Sigmoid colon (tissue), 7 donors: ENCODE measurements at places on chromosomes 4 and X. TPM values are rescaled to one million over a fixed set of nuclear protein-coding genes. Genes with fewer than 3 reads are reported as not detected.

The LANCL3 gene
- 5.4 TPM for total RNA-seq

The NLRP2B gene
- 0.28 TPM for total RNA-seq

The MTTP gene
- total RNA-seq = 5.1 TPM

The CT45A2 gene
- total RNA-seq = not detected

The ELOVL6 gene
- total RNA-seq = 1.2 TPM

DNA sequence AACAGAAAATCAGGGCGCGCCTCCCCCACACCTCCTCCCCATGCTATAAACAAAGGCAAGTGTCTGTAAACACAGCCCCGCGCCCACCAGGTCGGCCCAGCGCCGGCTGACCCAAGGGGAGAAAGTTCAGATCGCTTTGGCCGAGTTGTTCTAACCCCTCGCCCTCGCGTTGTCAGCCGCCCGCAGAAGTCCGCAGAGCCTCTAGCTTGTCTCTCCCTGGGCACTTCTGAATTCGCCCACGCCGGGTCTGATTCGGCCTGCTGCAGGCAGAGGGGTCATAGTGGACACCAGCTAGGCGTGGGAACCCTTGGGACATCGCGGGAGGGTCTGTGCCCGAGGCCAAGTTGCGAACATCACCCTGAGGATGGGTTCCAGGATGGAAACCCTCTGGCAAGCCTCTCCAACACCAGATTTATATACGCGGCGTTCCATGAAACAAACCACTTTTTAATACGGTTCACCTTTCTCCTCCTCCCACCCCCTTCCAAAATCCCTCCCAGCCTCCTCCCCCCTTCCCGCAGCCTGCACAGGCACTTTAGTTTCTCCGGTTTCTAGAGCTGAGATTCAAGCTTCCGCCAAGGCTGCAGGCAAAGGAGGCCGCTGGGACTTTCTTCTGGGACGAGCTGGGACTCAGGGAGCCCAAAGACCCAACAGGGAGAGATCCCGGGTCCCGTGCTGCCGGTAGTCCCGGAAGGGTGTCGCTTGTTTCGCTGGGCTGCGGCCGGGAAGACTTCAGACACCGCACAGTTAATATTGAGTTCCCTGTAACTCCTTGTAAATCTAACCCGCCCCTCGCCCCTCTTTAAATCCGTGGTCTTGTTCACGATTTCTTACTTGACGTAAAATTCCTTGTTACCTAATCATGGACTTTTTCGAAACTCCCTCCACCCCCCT, 4.7 kb downstream of the HAND2 start:
- DNase-seq = peak; percentile 80

DNA sequence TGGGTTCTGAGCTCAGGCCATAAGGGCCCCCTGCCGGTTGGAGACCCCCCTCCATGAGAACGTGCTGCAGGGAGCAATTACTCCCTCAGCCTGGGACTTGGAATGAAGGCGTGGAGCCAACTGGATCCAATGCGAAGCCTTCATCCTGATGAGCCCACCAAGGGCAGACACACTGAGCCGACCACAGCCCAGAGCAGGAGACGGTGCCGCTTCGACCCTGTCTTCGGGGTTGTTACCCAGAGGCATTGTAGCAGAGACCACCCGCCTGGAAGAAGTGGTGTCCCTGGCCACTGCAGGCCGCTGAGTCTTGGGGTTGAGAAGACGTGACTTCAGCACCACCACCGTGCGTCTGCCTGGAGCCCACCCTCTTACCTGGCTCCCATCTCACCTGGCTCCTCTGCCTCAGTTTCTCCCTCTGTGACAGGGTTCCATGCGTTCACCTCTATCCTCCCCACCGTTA, 7.0 kb upstream of the NKX1-1 start:
- DNase-seq = peak; percentile 28

DNA sequence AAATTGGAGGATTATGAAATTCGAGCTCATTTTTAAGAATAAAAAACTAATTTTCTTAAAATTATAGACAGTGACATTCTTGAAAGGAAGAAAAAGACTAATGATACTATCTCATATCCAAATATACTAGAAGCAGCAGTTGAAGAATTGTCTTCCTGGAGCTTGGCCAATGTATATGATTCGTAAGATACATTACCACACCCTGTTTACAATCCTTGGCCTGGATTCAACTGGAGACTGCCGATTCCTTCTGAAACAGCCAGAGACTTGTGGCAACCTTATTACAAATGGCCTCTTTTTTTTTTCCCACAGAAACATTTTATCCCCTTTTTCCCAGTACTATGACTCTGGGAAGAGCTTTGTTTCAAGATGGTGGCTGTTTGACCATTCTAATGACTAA, 571.2 kb upstream of the FAT1 start:
- no peak for DNase-seq

- DNase-seq = no peak
These were observed 101.2 kb downstream of the STK32B start for GRCh38 chr4:5152521-5152920.

DNA sequence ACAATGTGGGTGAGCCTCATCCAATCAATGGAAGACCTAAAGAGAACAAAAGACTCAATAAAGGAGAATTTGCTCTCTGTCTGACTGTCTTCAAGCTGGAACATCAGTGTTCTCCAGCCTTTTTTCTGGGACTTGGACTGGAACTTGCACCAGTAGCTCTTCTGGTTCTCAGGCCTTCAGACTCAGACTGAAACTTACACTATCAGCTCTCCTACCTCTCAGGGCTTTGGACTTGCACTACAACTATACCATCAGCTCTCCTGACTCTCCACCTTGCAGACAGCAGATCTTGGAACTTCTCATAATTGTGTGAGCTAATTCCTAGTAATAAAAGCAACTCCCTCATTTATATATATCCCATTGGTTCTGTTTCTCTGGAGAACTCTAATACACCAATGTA, 185.9 kb downstream of the SMIM20 start:
- no peak for DNase-seq

DNA sequence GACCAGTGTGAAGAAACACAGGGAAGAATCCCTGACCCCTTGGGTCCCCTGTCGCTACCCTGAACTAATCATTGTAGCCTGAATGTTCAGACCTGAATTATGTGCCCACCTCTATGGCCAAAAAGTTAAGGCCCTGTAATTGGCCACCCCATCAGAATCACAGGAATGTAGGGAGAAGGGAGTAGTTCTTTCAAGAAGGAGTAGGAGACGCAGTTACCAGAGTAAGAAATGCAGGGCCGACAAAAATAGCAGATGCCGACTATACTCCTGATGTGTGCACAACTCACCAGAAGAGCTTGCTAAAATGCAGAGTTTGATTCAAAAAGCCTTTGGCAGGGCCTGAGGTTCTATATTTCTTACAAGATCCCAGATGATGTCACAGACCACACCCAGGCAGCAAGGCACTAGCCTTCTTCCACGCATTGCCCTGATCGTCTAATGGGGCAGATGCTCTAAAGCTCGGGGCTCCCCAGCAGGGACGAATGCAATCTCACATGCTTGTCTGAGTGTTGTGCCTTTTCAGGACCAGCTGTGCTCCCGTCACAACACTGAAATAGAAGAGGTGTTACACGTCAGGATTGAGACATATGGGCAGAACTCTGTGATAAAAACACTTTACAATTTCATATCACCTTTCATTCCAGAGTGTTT, 161.0 kb upstream of the FAM241A start:
- no peak for DNase-seq

DNA sequence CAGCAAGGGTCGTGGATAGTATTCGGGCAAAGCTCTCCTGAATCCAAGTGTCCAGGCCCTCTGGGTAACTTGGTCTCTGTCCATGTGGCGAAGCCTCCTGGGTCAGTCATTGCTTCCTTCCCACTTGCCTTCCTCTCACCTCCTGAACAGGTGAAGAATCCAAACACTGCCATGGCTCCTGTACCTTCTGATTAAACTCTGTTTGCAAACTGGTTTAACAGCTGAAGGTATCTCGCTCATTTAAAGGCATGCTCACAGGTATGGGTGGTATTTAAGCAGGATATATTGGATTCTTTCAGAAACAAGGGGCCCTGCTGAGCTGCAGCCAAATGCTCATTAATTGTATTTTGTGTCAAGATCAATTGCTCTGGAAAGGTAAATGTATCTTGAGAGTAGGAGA, 28.2 kb downstream of the FHDC1 start:
- no peak for DNase-seq

GRCh38 chr4:74311696-74312313, 3.5 kb downstream of the EPGN start:
- DNase-seq = no peak

- DNase-seq = no peak
These were observed 25.5 kb downstream of the INTS12 start for GRCh38 chr4:105683038-105683437.

DNA sequence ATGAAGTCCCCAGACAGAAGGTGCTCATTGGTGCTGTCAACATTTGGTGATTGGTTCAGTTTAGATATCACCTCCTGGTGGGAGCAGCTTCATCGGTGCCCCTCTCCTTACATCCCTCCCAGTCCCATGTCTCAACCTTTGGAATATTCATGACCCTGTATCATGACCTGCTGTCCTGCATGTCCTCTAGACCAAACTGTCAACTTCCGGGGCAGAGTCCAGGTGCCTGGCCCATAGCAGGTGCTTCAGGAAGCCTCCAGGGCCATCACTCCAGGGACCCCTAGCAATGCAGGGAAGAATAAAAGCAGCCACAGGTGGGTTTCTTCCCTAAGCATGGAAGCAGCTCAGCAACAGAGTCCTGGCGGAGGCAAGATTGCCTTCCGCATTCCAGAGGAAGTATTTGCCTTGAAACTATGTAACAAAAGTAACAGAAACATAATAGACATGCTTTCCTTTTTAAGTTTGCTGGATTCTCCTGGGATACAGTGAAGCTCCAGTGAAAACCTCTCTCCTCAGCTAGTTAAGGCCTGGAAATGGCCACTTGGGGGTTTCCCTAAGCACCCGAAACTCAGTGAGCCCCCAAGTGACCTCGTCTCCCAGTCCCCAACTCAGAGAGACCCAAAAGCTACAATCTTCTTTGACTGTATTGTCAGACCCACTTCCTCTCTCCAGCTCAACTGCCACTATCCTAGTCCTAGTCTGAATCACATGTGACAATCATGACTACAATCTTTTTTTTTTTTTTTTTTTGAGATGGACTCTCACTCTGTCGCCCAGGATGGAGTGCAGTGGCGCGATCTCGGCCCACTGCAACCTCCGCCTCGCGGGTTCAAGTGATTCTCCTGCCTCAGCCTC, 1.3 kb upstream of the ATP6AP1 start:
- no peak for DNase-seq

DNA sequence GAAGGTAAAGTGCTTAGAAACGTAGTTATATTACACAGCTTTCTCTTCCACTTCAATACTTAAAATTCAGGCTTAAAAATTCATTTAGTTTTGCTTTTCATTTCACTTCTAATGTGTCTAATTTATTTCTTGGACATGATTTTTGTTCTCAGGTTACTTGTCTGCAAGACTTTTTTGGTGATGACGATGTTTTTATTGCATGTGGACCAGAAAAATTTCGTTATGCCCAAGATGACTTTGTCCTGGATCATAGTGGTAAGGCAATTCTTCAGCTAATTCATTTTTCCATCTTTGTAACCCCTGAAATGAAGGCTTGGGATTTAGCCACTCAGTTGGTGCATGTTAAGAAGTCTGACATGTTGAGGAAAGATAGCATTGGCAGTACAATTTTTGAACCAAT, 114.7 kb downstream of the DCLK2 start:
- DNase-seq = no peak

- no peak for DNase-seq
These were observed 48.6 kb upstream of the DCX start for GRCh38 chrX:111460607-111461006.

GRCh38 chr4:130573742-130574141, 1477.8 kb downstream of the C4orf33 start:
- DNase-seq = no peak

GRCh38 chrX:72540318-72540717, 32.3 kb downstream of the HDAC8 start:
- DNase-seq = no peak

DNA sequence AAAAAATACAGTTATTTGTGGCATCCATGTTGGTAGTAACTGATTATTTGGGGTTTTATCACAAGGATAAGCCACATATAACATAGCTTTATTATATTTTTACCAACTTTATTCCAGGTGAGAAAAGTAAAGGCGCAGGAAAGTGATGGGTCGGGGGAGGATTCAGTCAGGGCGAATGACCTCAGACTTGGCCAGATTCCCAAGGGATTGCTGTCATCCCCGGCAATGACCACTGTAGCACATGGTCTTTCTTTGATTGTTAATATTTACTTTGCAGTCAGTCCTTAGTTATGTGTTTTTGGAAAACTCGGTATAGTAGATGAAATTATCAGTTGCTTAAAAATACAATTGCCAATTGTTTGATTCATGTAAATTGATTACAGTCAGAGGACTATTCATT, 17.6 kb downstream of the GRIA3 start:
- DNase-seq = no peak

GRCh38 chr4:136900696-136901095, 631.6 kb downstream of the PCDH18 start:
- no peak for DNase-seq

DNA sequence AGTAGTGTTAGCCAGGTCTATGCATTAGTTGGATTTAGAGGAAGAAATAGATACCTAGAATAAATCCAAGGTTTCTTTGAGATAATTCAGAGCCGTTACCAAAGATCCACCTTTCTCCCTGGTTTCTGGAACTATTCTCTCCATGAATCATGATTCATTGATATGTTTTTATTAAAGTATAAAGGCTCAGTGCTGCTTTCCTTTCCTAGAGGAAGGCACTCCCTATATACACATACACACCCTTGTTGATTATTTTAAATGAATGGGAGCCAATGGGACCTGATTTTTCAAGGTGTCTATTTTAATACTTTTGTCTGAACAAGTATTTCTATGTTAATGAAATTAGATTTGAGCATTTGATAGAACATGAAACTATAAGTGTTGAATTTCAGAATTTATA, 146.8 kb upstream of the SPRY1 start:
- no peak for DNase-seq

DNA sequence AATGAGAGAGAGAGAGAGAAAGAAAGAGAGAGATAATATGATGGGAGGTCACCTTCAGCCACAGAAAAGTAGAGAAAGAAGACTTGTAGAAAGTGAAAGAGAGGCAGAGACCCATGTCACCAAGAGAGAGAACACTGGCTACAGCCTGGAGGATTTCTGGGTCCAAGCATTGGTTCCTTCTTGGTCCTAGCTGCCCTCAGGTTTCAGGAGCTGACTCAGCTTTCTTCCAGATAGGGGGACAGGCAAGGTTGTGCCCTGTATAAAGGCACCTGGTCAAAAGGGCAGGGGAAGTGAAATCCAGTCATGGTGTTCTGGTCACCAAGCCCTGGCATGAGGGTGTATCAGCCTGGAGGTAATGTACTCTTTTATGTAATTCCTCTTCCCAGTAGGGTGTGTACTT, 47.5 kb upstream of the XK start:
- DNase-seq = no peak

GRCh38 chr4:25993395-25994185, 79.6 kb downstream of the SMIM20 start:
- DNase-seq = no peak

- DNase-seq = peak; percentile 70
These were observed 48.5 kb downstream of the ZCCHC12 start for GRCh38 chrX:118872102-118872566.
